ENCODE measurements at places on chromosomes 3 and 15. TPM values are rescaled to one million over a fixed set of nuclear protein-coding genes. Genes with fewer than 3 reads are reported as not detected.

Gene TMEM212
- total RNA-seq, result not detected

Gene EXD1
- total RNA-seq, result not detected

Gene CRYGS
- total RNA-seq, result 0.84 TPM

Gene PP2D1
- not detected for total RNA-seq

Gene ZNF502
- 2.7 TPM for total RNA-seq

Gene GOLGA8S
- not detected for total RNA-seq

Gene C3orf22
- total RNA-seq, result not detected

Gene ZNF148
- total RNA-seq, result 12.5 TPM

Gene STAC
- 4.9 TPM for total RNA-seq

Gene GOLGA6L7
- total RNA-seq, result not detected

Gene SGO1
- total RNA-seq, result 2.7 TPM

Gene SPSB4
- total RNA-seq, result 0.04 TPM

Gene C3orf62
- total RNA-seq, result 1.0 TPM

Gene LMOD3
- total RNA-seq, result not detected

Gene ANKUB1
- total RNA-seq, result 0.31 TPM

Gene A4GNT
- not detected for total RNA-seq

Gene GOLGA6B
- total RNA-seq, result not detected

Gene SCG5
- total RNA-seq, result 14.8 TPM

Gene HACD3
- 65.2 TPM for total RNA-seq

Gene SAMD7
- total RNA-seq, result not detected

Gene TRAT1
- total RNA-seq, result not detected

Gene AADACL2
- total RNA-seq, result not detected

Gene SERINC4
- not detected for total RNA-seq

Gene RBMS3
- 4.9 TPM for total RNA-seq

Measured in hair follicular keratinocyte (primary cell).